Vagina (tissue), 2 donors: ENCODE measurements at places on chromosomes 4 and X.

DNA sequence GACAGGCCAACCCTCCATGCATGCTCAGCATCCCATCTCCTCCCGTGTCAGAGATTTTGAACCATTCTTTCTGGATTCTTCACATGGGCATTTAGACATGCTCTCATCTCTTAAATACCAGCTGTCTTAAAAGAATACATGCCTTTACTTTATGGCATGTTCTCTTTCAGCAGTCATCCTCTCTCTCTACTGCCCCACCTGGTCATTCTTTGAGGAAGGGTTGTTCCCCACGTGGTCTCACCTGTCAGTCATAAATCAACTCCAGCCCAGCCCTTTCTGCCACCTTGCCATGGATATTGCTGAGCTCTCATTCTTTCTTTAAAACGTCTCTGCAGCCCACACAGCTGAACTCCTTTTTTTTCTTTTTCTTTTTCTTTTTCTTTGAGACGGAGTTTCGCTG is 111.3 kb downstream of the ARHGAP10 start:
- no peak for DNase-seq

DNA sequence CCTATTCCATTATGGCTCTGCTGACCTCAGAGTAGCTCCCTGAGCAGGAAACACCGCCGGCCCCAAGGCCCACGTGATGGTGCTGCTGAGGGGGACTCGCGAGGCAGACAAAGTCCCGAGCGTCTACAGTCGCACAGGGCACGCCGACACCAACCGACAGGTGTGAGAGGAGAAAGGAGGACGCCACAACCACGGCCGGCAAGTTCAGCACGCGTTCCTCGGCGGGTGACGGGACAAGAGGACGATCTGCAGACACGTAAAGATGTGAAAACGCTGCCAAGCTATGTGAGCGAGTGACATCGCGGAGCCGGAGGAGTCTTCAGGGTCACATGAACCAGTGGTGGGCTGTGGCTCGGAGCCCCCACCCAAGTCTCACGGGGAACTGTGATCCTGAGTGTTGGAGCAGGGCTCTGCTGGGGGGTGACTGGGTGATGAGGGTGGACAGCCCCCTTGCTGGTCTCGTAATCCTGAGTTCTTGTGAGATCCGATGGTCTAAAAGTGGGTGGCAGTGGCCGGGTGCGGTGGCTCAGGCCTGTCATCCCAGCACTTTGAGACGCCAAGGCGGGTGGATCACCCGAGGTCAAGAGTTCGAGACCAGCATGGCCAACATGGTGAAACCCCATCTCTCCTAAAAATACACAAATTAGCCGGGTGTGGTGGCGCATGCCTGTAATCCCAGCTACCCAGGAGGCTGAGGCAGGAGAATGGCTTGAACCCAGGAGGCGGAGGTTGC is 34.0 kb downstream of the PPP2R3B start:
- no peak for DNase-seq

DNA sequence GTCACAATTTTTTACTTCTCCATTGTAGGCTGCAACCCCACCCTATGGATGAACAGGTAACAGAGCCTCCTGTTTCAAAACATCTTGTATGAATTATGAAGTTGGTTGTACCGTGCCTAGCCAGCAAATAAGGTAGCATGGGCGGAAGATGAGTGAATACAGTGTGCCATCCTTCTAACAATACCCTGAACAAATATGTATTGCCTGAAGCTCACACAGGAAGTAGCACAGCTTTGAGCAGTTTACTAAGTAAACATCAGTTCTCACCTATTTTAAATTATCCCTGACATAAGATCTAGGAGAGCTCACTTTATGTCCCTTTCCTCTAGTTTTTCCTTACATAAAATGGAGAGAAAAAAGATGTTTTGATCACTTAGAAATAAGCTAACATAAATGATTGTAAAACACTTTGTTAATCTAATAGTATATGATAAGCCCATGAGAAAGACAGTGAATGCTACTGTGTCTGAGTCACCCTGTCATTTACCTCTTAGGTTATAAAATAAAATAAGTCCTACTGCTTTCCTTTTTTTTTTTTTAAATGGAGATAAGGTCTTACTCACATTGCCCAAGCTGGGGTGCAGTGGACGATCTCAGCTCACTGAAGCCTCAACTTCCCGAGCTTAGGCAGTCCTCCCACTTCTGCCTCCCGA is 36.6 kb downstream of the GRSF1 start:
- DNase-seq: no peak

GRCh38 chr4:185096032-185096653 is 46.9 kb upstream of the SLC25A4 start:
- no peak for DNase-seq

GRCh38 chrX:41178201-41178600 is 93.0 kb downstream of the USP9X start:
- DNase-seq: no peak

GRCh38 chr4:144338148-144338547 is 197.6 kb upstream of the GYPA start:
- DNase-seq: no peak

- DNase-seq: no peak
Measured at GRCh38 chrX:1336948-1337779, 579 bp downstream of the IL3RA start.

- DNase-seq: no peak
Measured at GRCh38 chrX:7950865-7951264, 23.7 kb upstream of the PNPLA4 start.

GRCh38 chr4:10354746-10355145 is 102.5 kb downstream of the ZNF518B start:
- no peak for DNase-seq

- DNase-seq: no peak
Measured at GRCh38 chr4:37725718-37726117, 39.5 kb upstream of the RELL1 start.

DNA sequence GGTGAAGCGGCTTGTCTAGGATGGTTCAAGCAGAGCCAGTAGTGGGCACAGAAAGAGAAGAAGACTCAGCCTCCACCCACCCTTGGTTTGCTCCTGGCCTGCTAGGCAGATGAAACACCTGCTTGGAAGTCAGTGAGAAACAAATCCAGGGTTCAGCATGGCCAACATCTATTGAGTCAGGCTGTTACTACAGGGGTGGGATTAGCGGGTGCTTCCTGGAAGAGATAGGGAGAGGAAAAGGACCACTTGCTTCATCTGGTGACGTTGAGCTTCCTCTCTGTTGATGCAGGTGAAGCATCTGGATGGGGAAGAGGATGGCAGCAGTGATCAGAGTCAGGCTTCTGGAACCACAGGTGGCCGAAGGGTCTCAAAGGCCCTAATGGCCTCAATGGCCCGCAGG is 3.0 kb downstream of the MAGED2 start:
- DNase-seq: peak; percentile 92

GRCh38 chr4:168577624-168578023 is 80.8 kb downstream of the PALLD start:
- DNase-seq: no peak

DNA sequence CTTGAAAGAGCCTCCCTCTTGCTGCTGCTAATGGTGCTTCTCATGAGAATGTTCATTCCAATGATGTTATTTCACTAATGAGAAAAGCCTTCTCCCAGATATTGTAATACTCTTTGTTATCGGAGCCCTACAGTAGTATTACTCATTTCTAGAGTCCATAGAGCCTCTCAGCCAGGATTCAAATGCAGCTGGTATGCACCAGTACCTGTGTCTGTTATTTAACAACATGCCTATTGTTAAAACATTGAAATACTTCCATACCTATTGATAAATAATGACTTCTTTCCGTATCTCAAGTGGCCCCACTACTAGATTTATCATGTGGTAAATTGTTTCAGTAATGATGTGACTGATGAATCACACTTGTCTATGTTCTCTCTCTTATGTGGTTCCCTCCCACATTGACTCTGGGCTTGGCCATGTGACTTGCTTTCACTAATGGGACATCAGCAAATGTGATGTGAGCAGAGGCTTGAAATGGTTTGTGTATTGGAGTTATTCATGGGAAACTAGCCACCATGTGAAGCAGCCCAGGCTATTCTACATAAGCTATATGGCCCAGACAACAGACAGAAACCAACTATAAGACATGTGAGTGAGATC is 207.6 kb downstream of the THOC2 start:
- no peak for DNase-seq

GRCh38 chr4:111037591-111038360 is 414.9 kb upstream of the PITX2 start:
- DNase-seq: no peak

DNA sequence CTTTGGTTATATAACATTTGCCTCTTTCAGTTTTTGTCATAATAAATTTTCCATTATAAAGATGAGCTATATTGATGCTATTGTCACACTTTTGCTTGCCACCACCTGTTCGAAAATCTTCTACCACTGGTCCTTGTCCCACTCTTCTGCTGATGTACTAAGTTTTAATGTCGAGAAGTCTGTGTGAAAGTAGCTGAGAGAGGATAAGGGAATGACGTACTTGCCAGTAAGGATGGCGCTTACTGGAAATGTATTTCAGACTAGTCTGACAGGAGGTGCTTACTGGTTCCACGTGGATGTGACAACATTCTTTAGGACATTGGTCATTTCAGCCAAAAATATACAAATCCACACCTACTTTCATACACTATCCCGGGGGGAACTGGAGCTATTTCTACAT is 132.7 kb upstream of the NR3C2 start:
- DNase-seq: no peak

DNA sequence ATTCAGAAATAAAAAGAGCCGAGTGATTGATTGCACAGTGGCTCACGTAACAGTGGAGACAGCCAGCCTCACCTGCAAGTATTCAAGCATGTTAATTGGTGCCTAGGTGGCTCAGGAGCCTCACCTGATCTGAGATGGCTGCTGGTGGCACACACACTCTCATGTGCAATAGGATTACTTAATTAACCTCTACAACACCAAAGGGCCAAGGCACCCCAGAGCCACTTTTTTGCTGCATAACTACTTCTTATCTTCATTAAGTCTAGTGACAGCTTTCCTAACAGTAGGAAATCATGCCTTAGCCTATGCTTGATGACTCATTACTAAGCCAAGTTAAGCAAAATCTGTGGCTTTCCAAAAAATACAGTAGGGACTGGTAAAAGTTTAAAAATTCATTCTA is 117.3 kb upstream of the NOCT start:
- DNase-seq: no peak

- DNase-seq: no peak
Measured at GRCh38 chr4:11704186-11704830, 275.6 kb upstream of the HS3ST1 start.

DNA sequence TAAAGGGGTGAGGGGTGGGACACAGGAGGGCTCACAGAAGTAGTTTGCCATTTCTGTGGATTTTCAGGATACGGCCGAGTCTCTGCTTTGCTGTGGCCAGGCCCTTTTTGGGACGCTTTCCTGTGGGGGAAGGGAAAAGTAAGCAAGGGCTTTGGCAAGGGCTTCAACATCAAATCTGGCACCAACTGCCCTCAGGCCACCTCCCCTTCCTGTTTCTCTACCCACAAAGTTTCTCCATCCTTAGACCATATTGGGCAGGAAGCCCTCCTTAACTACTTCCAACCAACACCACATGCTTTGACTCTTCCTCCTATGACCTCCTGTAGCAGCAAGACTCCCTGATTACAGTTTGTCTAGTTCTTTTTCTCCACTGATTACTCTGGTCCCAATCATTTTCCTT is 105.1 kb downstream of the PHF8 start:
- DNase-seq: no peak

DNA sequence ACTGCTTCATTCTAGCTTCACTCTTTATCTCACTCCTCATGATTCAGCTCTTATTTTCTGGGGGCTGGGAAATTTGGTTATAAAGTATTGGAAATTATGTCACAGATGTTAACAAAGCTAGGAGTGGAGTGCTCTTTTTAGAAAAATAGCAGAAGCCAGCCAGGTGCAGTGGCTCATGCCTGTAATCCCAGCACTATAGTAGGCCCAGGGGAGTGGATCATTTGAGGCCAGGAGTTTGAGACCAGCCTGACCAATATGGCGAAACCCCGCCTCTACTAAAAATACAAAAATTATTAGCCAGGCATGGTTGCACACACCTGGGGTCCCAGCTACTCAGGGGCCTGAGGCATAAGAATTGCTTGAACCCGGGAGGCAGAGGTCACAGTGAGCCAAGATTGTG is 97.2 kb upstream of the GUCY1A1 start:
- DNase-seq: no peak

DNA sequence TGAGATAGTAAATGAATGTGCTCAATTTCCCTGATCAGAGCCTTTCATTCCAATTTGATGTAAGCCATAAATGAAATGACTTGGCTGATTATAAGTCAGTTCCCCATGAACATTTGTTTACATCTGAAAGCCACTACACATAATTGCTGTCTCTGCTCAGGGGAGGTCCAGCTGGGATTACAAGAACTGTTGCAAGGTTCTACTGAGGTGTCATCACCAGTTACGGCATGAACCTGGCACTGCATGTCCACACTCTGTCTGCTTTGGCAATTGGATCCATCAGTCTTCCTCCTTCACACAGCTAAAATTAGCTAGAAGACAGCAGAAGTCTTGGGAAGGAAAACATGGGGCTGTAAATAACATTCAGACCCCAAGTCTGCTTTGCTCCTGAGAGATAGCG is 12.8 kb upstream of the MBNL3 start:
- DNase-seq: no peak
